ENCODE measurements at places on chromosomes 13 and 19.

DNA sequence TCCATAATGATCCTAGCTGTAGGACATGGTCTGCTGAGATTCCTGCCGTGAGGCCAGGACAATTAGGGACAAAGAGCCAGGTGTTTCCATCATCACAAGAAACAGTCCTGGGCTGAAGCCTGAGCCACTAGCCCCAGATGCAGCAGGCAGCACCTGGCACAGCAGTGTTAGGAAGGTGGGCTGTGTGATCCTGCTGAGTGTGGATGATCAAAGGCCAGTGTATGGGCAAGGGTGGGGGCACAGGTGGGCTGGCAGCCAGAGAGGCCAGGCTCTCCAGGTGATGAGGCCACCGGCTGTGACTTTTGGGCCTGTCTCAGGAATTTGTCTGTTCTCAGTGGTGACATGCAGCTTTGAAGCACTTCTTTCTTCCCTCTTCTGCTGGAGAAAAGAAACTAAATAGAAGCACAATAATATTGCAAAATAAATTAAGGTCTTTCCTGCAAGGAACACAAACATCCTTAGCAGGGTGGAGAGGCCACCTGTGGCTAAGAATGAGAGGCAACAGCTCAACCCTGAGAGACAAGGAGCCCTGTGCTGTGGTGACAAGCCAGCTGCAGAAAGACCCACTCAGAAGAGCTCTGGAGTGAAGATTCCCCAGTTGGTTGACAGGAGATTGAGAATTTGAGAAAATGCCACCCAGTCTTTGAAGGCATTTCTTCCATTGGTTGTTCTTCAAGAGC is 127.6 kb downstream of the KATNAL1 start:
- DNase-seq, result no peak

- no peak for DNase-seq
Measured at GRCh38 chr13:98506322-98506721, 70.6 kb downstream of the STK24 start.

GRCh38 chr13:27161980-27162379 is 9.6 kb downstream of the USP12 start:
- no peak for DNase-seq

DNA sequence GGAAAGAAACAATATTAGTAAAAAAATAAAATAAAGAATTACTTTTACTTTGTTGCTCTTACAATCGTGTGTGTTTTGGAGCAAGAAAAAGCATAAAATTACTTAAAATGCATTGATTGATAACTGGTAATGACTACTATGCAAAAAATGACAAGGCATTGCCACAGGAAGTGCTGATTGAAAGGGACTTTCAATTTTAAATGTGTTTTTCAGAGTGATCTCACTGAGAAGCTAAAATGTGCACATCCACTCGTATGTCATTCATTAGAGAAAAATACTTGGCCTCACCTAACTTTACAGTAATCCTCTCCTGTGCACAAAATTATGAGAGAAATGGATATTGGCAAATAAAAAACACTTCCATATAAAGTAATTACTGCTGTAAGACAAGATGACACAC is 934.9 kb downstream of the SLITRK6 start:
- no peak for DNase-seq

GRCh38 chr19:2557093-2557440 is 81.1 kb downstream of the GADD45B start:
- no peak for DNase-seq

DNA sequence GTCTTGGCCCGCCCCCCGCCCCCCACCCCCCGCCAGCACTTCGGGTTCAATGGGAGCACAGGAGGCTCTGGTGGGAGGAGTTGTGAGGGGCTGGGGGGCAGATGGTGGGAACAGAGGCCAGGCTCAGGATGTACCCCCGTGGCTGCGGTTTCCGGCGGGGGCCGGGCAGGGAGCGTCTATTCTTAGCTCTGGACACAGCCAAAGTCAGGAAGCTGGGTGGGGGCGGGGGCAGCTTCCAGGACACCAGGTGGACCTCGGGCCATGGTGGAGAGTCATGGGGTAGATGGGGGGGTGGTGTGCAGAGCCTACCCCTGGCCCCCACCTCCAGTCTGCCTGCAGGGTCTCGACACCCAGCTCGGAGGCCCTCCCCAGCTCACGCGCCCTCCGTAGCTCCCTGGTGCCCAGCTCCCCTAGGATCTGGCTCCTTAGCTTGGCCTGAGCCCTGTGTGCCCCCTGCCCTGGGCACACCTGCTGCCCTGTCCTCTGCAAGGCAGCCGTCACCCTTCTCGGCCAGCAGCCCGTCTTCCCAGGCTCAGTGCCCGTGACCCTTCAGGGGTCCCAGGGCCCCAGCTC is 2.2 kb upstream of the TBXA2R start:
- DNase-seq, result no peak
